ENCODE measurements at places on chromosomes 1 and 21.

- no peak for DNase-seq
Measured at GRCh38 chr1:237851210-237851845, 39.4 kb downstream of the ZP4 start.

GRCh38 chr1:211229365-211229759, 29.8 kb upstream of the RCOR3 start:
- DNase-seq, result no peak

DNA sequence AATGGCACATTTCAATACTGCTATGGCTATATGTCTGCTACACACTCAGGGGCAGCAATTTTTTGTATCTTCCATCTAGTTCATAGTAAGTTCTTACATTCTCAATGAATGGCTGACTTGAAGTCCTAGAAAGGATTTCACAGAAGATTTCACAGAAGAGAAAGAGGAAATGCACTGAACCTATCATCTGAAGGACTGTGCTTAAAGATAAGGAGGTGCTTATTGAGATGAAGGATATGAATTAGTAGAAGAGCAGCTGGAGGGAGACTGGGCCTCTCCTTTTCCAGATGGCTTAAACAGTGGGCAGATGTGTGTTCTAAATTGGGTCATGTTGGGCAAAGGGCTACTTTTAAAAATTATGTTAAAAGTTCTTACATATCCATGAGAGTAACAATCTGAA, 14.6 kb downstream of the ADAR start:
- DNase-seq, result no peak

DNA sequence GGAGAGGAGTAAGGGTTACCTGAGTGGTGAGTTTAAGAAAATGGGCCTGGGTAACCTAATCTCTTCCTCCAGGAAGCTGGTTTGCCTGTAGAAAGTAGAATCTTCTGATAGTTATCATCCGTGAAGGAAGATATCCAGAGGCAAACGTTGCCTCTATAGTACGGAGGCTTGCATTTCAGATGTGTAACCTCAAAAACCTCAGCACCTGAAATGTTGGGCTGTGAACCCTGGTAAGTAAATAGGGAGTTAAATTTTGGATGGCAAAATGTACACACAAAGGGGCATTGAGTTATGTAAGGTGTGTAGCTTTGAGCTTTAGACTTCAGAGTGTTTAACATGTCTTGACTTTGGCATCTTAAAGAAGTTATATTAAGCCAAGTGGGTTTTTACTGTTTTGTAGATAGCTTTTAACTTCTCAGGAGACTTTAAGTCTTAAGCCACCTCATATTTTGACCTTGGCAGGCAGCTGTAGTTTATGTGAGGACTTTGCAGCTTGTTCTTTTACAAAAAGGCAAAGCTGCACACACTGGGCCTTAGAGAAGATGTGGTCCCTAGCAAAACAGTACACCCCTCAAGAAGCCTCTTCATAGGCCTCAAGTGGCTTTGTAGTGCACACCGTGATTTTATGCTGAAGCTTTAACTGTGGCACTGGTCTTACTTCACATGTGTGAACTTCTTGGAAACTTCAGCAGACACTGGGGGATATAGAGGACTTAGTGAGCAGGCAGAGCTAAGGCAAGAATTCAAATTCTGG, 83.4 kb downstream of the SNRPE start:
- no peak for DNase-seq

GRCh38 chr1:231241750-231242149, 738 bp downstream of the GNPAT start:
- no peak for DNase-seq

- DNase-seq, result no peak
Measured at GRCh38 chr1:162904579-162904978, 43.6 kb upstream of the CCDC190 start.

- DNase-seq, result no peak
Measured at GRCh38 chr1:8021676-8022266, 4.3 kb downstream of the ERRFI1 start.

GRCh38 chr1:36988741-36989193, 45.5 kb downstream of the GRIK3 start:
- no peak for DNase-seq

DNA sequence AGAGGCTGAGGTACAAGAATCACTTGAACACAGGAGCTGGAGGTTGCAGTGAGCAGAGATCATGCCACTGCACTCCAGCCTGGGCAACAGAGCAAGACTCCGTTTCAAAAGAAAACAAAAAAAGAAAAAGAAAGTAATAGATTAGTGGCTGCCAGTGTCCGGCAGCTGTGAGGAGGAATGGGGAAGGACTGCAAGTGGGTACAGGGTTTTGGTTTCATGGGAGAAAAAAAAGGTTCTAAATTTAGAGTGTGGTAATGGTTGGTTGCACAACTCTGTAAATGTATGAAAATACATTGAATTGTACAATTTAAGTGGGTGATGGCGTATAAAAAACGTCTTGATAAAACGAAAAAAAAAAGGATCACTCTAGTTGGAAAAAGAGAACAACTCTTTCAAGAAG, 6.7 kb downstream of the TAF1A start:
- no peak for DNase-seq

GRCh38 chr1:215210167-215210566, 127.6 kb downstream of the KCNK2 start:
- no peak for DNase-seq

DNA sequence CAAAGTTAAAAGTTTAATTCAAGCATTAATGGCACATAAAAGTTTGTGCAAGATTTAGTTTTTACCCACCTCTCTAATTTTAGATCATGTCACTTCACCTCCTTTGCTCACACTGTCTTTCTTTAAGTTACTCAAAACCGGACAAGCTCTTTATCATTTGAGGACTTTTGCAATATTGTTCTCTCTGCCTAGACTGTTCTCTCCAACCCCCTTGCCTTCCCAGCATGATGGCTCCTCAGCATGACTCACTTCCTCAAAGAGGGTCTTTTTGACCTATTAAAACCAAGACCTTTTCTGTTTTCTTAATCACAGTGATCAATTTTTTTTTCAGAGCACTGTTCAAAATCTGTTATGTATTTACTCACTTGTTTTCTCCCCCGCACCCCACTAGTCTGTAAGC, 61.3 kb downstream of the XKR8 start:
- DNase-seq, result no peak

DNA sequence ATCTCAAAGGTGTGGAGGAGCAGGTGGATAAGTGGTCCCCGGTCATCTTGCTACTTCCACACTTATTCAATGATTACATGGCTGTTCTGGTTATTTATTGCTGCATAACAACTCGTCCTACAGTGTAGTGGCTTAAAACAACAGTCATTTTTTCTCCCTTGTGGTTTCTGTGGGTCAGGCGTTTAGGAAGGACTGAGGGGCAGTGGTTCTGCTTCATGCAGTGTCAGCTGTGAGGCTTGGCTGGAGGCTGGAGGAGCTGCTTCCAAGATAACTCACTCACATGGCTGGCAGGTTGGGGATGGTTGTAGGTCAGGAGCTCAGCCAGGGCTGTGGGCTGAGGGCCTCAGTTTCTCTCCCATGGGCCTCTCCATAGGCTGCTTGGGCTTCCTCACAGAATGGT, 5.9 kb upstream of the SLC6A17 start:
- DNase-seq, result no peak

- DNase-seq, result no peak
Measured at GRCh38 chr1:2823921-2824610, 22.6 kb upstream of the TTC34 start.

DNA sequence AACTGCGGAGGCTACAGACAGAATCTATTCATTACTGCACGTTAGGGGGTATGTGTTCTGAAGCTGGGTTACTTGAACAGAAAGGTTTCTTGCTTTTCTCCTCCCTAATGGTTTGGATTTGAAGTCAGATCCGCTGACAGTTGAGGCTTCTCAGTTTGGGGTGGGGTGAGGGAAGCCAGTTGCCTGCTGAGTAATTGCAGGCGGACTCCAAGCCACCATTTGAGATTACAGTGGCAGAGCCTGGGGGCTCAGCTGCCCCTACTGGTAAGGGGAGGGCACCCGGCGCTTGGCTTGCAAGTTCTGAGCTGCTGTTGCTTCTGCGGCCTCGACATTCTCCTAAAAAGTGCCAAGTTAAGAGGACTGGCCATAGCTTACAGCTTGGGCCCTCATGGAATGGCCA, 2.0 kb downstream of the GRHL3 start:
- no peak for DNase-seq

- DNase-seq, result no peak
Measured at GRCh38 chr1:207988326-207989165, 77.6 kb upstream of the CD34 start.
